ENCODE measurements at places on chromosomes 6 and 20.

DNA sequence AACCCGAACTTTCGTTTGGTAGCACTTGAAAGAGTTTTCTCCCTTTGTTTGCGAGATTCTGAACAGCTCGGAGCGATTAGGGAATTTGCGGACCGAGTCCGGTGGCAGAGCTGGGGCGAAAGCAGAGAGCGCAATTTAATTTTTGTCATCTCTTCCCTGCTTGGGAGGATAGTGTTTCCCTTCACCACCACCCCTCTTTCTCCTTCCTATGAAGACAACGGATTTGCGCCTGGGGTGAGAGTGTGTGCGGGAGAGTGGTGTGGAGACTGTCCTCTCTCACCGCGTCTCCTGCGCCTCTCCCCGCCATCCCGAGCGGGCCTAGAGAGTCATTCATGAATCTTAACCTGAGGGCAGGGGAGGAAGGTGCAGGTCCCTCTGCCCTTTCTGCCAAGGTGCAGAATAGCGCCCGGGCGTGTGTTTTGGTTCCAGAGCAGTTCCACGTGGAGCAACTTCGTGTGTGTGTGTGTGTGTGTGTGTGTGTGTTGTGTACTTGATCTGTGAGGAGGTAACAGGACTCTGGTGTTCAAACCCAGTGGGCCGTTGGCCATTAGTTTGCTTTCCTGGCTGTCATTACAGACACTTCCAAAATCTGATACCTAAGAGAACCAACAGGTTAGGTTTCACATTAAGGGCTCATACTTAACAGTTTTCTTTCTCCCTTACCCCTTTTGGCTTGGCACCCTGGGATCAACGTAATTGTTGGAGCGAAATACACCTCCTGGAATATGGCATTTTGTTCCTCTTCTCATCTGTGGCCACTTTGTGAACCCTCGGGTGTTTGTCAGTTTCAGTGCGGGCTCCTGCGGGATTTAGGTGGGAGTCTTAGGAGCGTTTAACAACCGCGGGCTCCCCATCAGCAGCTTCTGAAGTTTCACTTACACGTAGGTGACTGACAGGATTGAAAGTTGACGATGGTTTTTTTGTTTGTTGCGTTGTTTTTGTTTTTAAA, 1.8 kb downstream of the EYA4 start:
- DNase-seq = no peak

GRCh38 chr6:16092140-16092539, 36.7 kb upstream of the MYLIP start:
- no peak for DNase-seq

DNA sequence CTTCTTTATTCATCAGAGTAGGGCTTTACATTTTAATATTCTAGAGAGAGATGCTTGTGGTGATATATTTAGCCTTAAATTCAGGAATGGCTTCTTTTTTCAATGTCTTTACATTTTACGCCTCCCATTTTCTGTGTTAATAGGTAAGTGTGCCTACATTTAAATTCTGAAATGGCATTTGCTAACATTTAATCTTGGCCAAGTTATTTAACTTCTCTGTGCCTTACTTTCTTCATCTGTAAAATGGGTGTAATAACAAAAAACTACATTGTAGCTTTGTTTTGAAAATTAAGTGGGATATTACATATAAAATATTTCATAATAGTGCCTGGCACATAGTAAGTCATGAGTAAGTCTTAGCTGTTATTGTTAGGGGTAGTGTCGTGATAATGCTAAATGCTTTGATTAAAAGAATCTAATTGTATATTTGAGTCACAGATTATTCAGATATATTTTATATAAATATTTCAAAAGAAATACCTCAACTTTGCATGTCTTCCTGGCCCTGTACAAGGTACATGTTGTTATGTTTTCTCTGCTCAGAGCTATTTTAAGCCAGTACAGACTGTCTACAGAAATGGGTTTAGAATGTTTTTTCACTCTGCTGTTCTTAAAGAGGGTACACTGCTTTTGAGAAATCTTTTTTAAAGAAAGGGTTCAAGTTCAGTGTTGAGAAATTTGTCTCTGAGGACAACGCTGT, 18.8 kb downstream of the CARMIL1 start:
- no peak for DNase-seq

DNA sequence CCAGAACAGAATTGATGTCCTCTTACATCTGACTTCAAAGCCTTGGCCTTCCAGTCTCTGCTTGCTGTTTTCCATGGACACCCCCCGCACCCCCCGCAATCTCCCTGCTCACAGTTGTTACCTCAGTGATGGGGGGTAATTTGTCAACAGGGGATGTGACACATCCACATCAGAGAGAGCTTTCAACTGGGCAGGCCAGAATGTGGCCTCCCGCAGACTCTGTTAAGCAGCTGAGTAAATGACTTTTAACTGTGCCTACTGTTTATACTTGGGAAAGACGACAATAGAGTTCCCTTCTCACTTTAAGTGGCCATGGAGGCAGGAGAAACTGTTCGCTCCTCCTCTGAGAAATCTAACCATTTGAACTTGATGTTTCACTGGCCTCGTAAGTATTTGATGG, 51.0 kb downstream of the TXNDC5 start:
- no peak for DNase-seq

- no peak for DNase-seq
Observed at GRCh38 chr6:145670311-145670710, 65.0 kb downstream of the EPM2A start.

GRCh38 chr20:62104791-62105345, 17.4 kb upstream of the LSM14B start:
- no peak for DNase-seq

DNA sequence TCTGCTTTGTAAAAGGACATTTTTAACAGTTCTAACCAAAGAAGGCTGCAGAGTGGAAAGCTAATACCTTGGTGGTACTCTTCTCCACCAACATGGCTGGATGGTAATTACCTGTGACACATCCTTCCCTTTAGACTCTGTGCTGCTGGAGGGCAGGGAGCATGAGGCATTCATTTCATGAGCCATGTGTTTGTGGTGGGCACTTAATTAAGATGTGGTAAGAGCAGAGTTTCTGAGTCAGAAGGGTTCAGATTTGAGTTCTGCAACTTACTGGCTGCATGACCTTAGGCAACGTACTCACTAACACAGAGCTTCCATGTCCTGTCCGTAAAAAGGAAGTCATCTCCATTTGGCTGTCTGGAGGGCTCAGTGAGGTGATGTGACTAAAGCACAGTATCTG, 9.1 kb upstream of the ZNF133 start:
- no peak for DNase-seq

- no peak for DNase-seq
Observed at GRCh38 chr6:7671581-7671980, 54.3 kb upstream of the BMP6 start.

GRCh38 chr6:134176264-134176975, 124.0 kb upstream of the SLC2A12 start:
- DNase-seq = no peak

DNA sequence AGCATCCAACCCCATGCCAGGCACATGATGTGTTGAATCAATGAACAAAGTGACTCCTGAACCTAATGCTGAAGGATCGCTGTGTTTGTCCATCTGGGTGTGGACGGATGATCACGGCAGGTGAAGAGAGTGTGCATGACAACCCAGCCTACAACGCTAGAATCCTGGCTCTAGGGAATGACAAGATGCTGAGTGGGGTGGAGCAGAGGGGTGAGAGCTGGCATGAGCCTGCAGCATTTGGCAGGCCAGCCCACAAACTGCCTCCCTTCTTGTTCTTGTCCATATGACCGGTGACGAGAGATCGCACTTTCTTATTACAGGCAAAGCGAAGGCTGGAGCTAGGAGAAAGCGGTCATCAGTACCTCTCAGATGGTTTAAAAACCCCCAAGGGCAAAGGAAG, 54.7 kb upstream of the CDKAL1 start:
- no peak for DNase-seq

DNA sequence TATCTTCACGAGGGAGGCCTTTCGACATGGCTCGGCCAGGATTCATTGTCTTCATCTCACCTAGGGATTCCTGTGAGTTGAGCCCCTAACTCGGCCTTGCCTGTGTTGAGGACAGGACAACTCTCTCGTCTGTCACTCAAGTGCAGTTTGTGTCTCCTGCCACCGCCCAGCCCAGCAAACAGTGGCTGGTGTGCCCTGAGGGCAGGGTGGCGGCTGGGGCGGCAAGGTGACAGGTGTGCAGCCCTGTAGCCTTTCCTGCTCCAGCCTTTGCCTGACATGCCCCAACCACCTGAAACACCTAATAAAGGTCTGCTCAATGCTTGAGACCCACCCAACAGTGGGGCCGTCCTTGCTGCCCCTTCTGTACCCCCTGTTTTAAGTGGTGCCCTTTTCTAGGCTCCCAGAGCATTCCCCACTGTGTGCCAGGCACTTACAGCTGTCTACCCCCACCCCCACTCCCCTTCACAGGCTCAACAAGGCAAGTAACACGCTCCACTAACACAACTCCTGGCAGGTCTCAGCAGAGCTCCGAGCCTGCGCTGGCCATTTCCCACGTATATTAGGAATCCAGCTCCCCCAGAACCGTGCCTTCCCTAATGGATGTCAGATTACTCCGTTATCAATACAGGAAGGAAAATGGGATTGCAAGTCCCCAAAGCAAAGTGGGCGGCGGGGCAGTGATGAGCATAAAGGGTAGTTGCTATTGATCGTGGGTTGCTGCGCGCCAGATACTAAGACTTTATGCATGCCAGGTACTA, 17.7 kb downstream of the GFRA4 start:
- no peak for DNase-seq

DNA sequence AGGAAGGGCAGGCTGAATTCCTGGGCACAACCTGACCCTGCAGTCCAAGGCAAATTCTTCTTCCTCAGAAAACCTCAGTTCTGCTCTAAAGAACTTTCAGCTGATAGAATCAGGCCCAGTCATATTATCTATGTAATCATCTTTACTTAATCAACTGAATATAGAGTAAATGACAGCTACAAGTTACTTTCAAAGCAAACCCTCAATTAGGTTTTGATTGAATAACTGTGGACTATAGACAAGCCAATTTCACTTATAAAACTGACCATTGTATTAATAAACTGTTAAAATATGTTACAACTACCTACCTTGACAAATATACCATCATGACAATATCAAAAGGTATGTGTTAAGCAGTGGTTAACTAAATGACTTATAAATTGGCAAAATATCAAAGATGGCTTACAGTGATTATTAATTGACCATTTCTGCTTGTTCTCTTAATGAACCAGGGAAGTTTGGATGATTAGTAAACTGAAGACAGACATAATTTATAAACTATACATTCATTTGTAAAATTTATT, 46.1 kb upstream of the ADGRF5 start:
- no peak for DNase-seq

DNA sequence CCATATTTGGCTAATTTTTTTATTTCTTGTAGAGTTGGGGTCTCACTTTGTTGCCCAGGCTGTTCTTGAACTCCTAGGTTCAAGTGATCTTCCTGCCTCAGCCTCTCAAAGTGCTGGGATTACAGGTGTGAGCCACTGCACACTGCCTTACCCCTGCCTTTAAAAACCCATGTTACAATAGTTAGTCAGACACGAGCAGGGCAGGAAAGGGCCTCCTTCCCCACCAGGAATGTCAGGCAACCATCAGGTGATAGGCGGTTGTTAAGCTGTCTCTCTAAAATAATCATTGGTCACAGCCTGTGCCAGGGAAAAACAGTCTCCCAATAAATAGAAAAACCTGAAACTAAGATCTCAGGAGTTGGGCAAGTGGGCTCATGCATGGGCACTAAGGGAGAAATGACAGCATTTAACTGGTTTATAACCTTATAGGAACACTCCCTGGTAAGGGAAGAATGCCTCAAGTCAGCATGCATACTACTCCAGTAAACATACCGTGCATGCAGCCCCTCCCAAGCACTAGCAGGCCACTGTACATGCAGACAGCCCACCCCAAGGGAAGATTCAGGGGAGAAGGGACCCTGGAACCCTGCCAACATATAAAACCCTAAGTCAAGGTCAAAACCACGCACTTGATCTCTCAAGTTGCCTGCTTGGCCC, 8.4 kb downstream of the OR2H2 start:
- no peak for DNase-seq

DNA sequence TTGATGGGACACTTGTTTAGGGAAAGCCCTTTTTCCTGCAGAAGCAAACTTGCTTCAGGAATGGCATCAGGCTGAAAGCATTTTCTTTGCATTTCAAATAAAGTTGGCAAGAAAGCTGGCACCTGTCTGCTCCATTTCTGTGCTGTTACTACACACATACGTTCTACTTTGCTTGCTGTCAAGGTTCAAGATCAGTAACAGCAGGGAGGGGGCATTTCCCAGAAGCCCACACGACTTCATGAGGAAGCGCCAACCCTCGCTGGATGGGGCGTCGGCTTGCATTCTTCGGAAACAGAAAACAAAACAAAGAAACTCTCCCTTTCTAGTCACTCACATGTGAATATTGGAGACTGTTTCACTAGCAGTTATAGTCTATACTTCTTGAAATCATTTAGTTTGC, 46.4 kb downstream of the AKAP12 start:
- no peak for DNase-seq

- DNase-seq = no peak
Observed at GRCh38 chr6:143213859-143214376, 153.2 kb downstream of the AIG1 start.

- no peak for DNase-seq
Observed at GRCh38 chr20:23244916-23245552, 105.6 kb upstream of the NXT1 start.

DNA sequence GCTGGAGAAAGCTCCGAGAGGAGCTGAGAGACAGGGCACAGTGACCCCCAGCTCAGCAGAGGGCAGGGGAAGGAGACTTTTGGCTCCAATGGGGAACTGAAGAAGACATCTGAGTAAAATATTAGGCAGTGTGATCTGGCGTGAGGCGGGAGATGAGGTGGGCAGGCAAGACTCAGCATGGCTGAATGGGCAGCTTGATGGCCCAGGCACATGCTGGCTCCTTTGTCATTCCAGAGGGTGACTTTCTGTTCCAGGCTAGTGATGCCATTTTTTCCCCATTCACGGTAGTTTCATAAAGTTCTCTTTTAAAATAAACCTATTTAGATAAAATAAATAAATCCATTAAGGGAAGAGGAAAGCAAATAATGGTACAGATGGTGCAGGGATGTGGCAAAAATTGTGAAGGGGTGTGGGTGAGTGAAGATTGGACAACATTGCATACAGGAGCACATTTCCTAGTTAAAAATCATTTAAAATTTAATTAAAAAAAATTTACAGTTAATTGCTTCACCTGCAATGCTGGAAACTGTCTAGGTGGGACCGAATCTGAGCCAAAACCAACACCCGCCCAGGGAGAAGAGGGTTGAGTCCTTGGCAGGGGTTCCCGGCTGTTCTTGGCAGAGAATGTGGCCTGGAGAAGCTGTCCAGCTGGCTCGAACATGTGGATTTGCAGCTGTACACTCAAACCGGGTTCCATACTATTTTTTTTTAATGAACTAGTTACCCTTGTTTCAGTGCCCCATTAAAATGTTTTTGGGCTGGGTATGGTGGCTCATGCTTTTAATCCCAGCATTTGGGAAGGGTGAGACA, 41.7 kb upstream of the PRELID3B start:
- no peak for DNase-seq

- no peak for DNase-seq
Observed at GRCh38 chr20:46581391-46581790, 30.9 kb upstream of the OCSTAMP start.

- no peak for DNase-seq
Observed at GRCh38 chr20:6122873-6123648, at the start of gene FERMT1. FERMT1 (minus strand) TSS chr20:6123030; CDS start chr20:6119554, 3,476 bp downstream.

- no peak for DNase-seq
Observed at GRCh38 chr6:157579467-157580031, 198.6 kb downstream of the ZDHHC14 start.

Measured in activated CD8-positive, alpha-beta memory T cell treated with anti-CD3 and anti-CD28 coated beads for 1 hour (primary cell).